ENCODE measurements at places on chromosomes 12 and 14. TPM values are rescaled to one million over a fixed set of nuclear protein-coding genes. Genes with fewer than 3 reads are reported as not detected.

- H3K4me3 ChIP-seq, result no peak overlapping the region
- DNase-seq, result no peak
- H3K4me1 ChIP-seq, result peaks cover 7% of the 10 kb centered on the region
- no peak overlapping the region for H3K27ac ChIP-seq
Observed at GRCh38 chr12:108484431-108484830, 30.6 kb upstream of the FICD start.

DNA sequence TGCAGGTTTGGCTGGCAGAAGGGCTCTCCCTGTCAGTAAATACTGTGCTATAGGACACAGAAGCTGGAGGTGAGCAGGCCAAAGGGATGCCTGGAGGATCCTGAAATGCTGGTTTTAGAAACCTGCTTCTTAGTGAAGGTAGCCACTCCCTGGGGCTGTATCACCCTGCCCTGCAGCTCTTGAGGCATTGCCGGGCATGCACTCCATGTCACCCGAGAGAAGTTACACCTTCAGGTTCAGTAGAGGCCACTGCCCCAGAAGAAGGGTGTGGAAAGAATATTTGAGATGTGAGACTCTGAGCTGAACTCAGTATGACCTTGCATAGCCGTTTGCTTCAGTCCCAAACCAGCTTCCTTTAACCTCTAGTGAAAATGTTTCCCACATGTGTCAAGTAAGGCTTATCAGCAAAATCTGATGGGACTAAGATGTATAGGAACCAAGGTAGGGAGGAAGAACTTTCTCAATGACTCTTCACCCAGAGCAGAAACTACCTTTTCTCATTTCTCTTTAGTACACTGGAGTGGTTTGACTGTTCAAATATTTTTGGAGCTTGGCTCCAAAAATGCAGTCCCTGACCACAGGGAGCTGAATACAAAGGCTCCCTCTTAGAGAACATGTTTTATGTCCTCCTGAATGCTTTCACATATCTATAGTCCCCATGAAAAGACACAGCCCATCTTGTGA, 164.5 kb upstream of the DYRK2 start:
- no peaks in the 10 kb centered on the region for H3K27me3 ChIP-seq
- H3K4me1 ChIP-seq, result no peaks in the 10 kb centered on the region
- no peak for DNase-seq
- H3K4me3 ChIP-seq, result no peak overlapping the region
- H3K27ac ChIP-seq, result no peak overlapping the region

Gene POTEM
- total RNA-seq, result not detected

Gene RBP5
- not detected for total RNA-seq
